ENCODE measurements at places on chromosomes 13 and 19.

DNA sequence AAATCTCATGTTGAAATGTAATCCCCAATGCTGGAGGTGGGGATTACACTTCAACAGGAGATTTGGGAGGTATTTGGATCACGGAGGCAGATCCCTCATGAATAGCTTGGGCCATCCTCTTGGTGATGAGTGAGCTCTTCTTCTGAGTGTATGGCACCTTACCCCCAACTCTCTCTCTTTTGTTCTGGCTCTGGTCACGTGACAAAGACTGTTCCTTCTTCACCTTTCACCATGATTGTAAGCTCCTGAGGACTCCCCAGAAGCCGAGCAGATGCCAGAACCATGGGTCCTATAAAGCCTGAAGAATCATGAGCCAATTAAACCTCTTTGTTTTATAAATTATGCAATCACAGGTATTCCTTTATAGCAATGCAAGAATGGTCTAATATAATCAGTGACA lies 684.2 kb downstream of the LIG4 start:
- no peak for DNase-seq

GRCh38 chr19:40605216-40605971 lies 4.2 kb downstream of the LTBP4 start:
- DNase-seq, result no peak

DNA sequence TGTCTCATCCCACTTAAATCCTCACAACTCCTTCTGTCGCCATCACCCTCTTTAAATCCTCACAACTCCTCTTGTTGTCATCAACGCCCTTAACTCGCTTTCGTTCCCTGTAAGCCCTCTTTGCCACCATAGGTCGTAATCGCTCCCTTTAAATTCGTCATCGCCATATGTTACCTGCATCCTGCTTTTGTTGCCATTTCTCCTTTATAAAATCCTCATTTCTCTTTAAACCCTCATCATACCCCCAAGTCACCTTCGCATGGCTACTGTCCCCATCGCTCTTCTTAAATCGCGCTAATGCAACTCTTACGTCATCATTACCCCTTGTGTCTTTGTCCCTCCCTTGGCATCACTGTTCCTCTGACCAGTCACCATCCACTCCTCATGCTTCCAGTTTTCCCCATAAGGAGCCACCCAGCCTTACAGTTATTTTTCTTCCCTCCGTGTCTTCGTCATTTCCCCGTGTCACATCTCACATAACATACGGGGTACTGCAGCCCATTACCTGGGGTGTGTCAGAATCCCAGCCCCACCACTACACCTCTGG lies 539 bp downstream of the PLD3 start:
- DNase-seq, result no peak

DNA sequence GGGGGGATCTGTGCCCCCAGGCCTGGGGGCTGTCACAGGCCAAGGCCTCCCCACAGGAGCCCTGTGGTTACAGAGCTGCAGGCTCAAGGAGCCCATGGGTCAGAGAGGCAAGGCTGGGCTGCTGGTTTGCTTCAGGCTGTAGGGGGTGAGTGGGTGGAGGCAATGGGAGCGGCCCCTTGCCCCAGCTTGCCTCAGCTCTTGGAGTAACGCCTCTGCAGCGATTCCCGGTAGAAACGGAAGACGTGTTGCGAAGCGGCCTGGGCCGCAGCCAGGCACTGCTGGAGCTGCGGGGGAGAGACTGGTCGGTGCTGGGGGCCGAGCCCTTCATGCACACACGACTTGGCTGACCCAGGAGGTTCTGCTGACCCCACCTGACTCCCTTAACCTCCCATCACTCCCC lies 10.1 kb downstream of the TMEM91 start:
- no peak for DNase-seq

GRCh38 chr19:2841855-2842574 lies 740 bp downstream of the ZNF555 start:
- no peak for DNase-seq

Measured in stimulated activated CD4-positive, alpha-beta T cell treated with anti-CD3 and anti-CD28 coated beads, Interleukin-1b, Interleukin-23, amount 100 ng/mL, for 1 hour (primary cell).